Hair follicular keratinocyte (primary cell): ENCODE measurements at places on chromosomes 3 and 15. TPM values are rescaled to one million over a fixed set of nuclear protein-coding genes. Genes with fewer than 3 reads are reported as not detected.

SLC12A1 gene
- total RNA-seq: not detected in 2 replicates

CAMKV gene
- total RNA-seq: not detected in 2 replicates

IL17RC gene
- 29.7 and 36.6 TPM in 2 replicates for total RNA-seq

TRIM42 gene
- total RNA-seq: not detected in 2 replicates

DCP1A gene
- 10.1 and 10.6 TPM in 2 replicates for total RNA-seq

KLHL18 gene
- 13.8 and 14.5 TPM in 2 replicates for total RNA-seq

DISP2 gene
- 0.94 and 1.4 TPM in 2 replicates for total RNA-seq

TUSC7 gene
- total RNA-seq: not detected in 2 replicates

SEMA5B gene
- not detected in 2 replicates for total RNA-seq

PARP15 gene
- total RNA-seq: 0.04 TPM in 1 of 2 replicates, not detected in the other

ZBED2 gene
- total RNA-seq: 100 and 124 TPM in 2 replicates

TMEM207 gene
- not detected in 2 replicates for total RNA-seq

AP3B2 gene
- total RNA-seq: 0.78 and 1.2 TPM in 2 replicates

ZFYVE19 gene
- total RNA-seq: 40.8 and 42.6 TPM in 2 replicates

GABRB3 gene
- total RNA-seq: 1.1 and 1.8 TPM in 2 replicates

CAMP gene
- total RNA-seq: 0.62 TPM in 1 of 2 replicates, not detected in the other

ERC2 gene
- total RNA-seq: 2.4 and 3.3 TPM in 2 replicates

ACKR2 gene
- 0.08 TPM in 1 of 2 replicates, not detected in the other for total RNA-seq

SGO1 gene
- total RNA-seq: 2.7 and 8.8 TPM in 2 replicates

MRAS gene
- 2.6 and 6.2 TPM in 2 replicates for total RNA-seq
